ENCODE measurements at places on chromosomes 7 and 10. TPM values are rescaled to one million over a fixed set of nuclear protein-coding genes. Genes with fewer than 3 reads are reported as not detected.

The PTER gene
- 5.6 TPM for total RNA-seq

DNA sequence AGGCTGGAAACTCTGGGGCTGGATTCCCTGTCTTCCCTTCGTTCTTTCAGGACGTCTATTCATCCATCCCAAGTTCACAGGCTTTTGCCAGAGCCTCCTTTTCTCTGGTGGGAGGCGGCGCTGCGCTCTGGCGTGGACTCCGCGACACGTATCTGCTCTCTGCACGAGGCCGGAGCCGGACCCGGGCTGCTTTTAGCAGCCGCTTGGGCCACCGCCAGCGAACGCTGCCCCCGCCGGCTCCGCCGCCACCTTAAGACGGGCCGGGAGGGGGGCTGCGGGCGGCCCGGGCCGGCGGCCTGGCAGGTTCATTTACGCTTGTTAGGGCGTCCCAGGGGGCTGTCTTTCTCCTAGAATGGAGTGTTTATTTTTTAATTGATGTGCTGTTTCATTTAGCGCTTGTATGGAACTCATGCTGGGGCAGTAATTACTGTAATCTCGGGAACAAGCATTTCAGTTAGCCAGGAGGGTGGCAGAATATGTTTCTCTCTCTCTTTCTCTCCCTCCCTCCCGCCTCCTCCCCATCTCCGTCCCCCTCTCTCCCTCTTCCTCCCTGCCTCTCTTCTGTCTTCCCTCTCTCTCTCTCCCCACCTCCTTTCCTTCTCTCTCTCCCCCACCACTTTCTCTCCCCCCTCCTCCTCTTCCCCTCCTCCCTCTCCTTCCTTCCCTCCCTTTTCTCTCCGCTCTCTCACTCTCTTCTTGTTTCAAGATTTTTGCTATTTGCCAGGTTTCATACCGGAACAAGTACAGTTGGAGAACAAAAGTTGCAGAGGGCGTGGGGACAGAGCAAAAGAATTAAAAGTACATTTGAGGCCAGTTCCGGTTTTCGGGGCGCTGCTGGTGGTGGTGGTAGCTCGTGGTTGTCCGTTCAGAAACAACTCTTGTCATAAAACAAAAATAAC lies 1.3 kb upstream of the FZD8 start:
- DNase-seq, result peak; percentile 59

DNA sequence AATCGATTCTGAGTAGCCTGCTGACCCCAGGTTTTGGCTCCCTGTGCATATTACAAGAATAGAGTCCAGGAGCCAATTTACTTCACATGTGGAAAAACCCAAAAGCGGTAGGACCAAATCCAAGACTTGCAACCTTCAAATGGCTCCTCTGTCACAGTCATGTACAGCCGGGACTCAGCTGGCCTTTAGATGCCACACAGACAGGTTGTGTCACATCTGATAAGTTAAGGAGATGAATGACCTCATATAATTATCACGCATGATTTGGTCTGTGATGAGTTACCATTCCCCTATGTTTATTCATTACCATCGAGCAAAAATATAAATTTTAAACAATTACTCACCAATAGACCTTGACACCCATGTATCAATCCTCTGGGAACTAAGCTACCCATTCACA lies 14.2 kb downstream of the CACNA2D1 start:
- DNase-seq, result no peak

GRCh38 chr7:102024005-102024768 lies 206.8 kb downstream of the CUX1 start:
- DNase-seq, result no peak

GRCh38 chr10:79266084-79266483 lies 81.2 kb upstream of the PPIF start:
- no peak for DNase-seq

- no peak for DNase-seq
Observed at GRCh38 chr7:66100408-66101050, 14.1 kb upstream of the CRCP start.

The CEP55 gene
- total RNA-seq, result 35.0 TPM

The SPDYE2B gene
- not detected for total RNA-seq

The ASCC1 gene
- total RNA-seq, result 32.5 TPM

DNA sequence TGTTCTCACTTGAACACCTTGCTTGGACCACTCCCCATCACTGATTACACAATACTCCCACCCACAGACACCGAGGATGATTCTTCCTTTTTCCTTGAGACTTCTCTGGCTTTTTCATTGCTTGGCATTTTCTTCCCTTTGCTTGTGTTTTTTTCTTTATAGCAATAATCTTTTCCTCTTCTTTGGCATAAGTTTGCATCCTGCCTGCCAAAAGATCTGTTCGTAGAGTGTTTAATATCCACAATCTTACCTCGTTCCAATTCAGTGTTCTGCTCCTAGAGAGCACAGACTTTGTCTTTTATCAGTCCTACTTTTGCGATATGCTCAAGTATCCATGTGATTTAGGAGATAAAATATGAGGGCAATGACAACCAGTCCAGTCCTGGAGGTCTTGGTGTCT lies 303.3 kb upstream of the CDC14C start:
- no peak for DNase-seq

DNA sequence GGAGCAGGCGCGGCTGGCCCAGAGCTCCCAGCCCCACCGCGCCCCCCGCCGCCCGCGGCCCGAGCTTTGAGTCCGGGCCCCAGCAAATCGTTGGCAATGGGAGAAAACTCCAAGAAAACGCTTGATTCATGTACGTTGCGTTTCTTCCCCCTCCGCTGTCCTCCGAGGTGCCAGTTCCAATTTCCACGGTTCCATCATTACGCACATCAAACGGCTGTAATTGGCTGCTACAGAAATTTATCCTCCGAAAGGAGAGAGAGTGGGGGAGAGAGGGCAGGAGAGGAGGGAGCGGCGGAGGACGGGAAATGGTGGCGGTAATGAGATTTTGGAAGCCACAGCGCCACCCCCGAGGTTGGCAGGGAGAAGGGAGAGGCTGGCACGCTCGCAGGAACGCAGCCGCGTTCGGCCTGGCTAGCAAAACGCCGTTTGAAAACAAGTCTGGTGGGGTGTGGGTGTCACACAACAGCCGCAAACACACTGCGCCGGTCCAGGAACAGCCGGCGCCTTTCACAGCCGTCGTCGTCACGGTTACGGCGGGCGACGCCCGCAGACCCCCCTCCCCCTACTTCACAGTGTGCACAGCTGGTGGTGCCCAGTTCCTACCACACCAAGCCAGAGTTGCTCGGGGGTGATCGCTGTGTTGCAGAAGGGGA lies 57.5 kb downstream of the UNCX start:
- peak; percentile 3 for DNase-seq

- peak; percentile 70 for DNase-seq
Observed at GRCh38 chr10:46228563-46229071, 58.2 kb upstream of the ANTXRL start.

The NPC1L1 gene
- not detected for total RNA-seq

DNA sequence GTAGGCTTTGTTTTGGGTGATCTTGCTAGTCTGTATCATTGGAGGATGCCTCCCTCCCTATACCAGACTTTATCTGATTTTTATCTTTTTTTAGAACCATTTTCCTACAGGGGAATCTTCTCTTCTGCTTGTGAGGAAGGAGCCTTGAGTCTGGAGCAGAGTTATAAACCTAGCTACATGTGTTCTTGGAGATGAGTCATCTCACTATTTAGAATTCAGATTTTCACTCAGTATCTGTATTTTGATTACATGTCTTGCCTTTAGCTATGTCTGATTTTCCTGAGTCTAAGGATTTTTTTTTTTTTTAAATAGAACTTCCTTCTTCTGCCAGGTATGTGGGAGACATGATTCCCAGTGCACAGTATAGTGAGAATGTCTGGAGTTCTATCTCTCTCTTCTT lies 211.6 kb upstream of the MBL2 start:
- DNase-seq, result no peak

The KCNH2 gene
- total RNA-seq, result 0.64 TPM

DNA sequence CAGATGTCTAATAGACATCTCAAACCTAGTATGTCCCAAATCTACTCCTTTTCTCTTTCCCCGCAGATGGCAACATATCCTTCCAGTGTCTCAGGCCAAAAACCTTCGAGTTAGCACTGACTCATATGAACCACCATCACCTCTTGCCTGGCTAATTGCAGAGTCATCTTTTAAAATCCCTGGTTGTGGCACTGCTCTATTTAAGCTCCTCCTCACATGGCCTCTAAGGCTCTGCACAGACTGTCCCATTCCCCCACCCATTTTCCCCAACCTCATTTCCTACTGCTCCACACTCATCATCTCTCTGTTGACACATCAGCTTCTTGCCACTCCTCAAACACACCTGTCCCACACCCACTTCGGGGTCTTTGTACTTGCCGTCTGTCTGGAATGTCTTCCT lies 16.8 kb upstream of the HBP1 start:
- DNase-seq, result peak; percentile 44

DNA sequence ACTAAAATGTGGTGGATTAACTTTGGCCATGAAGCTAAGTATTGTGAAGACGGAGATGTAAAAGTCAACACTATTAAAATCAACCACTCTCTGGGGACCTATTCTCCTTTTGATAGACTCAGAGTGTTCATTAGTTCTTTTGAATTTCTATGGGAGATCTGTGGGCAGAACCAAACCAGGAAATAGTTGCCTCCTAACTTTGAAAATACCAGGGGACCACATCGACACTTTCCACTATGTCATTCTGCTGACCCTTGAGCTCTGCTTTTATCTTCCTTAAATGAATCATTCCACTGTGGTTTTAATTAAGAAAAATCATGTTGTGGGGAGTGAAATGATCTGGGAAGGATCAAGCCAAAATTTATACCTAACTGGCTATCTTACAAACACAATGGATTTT lies 960.5 kb downstream of the GATA3 start:
- DNase-seq, result no peak

- peak; percentile 70 for DNase-seq
Observed at GRCh38 chr10:61902445-61903220, 1.1 kb downstream of the ARID5B start.

DNA sequence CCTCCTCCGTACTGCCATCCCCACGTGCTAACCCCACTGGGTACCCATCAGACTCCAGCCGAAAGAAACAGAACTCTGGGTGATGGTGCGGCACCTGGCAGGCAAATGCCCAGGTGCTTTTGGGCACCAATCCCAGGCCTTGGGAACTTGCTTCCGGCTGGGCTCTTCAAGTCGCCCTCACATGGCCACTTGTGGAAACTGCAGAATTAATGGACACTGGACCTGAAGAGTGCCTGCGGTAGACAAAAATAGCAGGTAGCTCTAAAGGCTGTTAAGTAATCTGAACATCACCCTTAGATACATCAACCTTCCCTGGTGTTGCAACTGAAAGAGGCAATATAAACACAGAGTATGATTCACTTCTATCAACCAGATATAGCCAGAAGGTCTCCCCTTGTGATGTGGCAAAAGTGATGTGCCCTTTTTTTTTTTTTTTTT lies 644.4 kb downstream of the GRM8 start:
- no peak for DNase-seq

- DNase-seq, result no peak
Observed at GRCh38 chr10:46293832-46294640, 7.2 kb downstream of the ANTXRL start.

The FBXL13 gene
- 1.3 TPM for total RNA-seq

GRCh38 chr7:113374955-113375354 lies 256.6 kb upstream of the SMIM30 start:
- no peak for DNase-seq

The CDC14C gene
- total RNA-seq, result under 0.01 TPM

DNA sequence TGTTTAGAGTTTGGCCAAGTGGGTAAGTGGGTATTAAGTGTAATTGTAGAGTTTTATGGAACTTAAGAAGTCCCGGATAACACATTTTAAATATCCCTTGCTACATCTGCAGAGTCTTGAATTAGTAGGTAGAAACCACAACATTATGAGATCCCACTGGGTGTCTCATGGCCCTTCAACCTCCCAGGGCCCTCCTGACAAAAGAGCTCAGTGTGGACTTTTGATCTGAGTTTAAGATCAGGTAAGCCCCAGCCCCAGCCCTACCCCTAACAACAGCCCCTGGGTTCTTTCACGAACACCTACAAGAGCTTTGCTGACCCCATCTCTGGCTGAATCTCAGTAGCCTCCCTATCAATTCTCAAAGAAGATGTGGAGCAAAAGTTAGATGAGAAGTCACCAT lies 65.4 kb upstream of the STK17A start:
- DNase-seq, result no peak

The ABCB1 gene
- total RNA-seq, result 0.97 TPM

DNA sequence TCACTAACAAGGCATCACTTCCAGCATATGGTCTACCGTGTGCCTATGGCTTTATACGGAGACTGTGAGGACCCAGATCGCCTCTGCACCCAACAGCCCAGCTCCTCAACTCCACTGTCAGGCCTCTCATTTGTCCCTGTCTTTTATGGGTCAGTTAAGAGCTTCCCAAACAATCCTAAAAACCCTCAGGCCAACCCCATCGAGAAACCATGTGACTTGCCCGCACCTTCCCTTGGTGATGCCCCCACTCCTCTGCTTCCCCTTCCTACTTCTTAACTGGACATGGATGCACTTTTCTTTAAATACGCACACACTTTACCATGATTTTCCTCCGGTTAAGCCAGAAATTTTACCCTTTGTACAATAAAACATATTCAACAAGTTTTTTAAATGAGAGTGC lies 46.8 kb downstream of the BAIAP2L1 start:
- no peak for DNase-seq

DNA sequence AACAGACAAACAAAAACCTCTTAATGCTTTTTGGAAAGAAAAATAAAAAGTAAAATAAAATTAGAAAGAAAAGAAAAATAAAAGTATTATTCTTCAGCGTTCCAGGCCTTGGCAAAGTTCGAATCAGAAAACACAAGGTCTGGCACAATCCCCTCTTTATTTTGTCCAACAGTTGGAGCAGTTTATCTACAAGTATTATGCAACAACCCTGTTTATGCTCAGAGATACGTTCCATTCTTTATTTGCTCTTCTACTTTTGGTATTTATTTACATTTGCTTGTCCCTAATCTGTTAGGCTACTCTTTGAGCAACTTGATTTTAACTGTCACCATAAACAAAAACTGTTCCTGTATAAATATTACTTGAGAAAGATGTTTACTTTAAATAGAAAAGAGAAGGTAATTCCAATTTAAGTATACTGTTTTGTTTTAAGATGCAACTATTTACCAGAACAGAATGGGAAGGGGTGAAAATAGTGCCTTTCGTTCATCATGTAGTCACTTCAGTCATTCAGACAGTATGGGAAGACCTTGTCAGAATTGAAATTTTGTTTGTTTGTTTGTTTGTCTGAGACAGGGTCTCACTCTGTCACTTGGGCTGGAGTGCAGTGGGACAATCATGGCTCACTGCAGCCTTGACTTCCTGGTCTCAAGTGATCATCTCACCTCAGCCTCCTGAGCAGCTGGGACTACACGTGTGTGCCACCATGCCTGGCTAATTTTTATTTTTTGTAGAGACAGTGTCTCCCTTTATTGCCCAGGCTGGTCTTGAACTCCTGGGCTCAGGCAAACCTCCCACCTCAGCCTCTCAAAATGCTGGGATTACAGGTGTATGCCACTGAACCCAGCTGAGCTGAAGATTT lies 5.7 kb downstream of the PDK4 start:
- peak; percentile 58 for DNase-seq

DNA sequence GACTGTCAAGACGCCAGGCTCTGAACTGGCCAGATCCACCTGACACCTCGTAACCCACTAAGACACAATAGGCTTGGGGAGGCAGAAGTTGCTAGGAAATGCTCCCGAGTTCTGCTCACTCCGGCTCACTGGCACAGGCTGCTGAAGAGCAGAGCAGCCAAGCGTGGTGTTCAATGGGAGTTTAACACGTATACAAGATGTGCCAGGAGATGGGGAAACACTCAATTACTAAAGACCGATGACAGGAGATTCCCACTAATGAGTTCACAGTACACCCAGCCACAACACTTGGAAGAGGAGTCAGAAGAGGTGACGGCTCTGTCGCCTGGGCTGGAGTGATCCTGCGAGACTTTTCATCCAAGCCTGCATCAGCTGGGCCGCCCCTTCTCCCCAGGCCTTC lies 303.4 kb downstream of the GFRA1 start:
- DNase-seq, result no peak

The ITIH5 gene
- total RNA-seq, result 0.43 TPM
